ENCODE measurements at places on chromosomes 12 and 14.

GRCh38 chr12:13288937-13289652 is 92.6 kb downstream of the EMP1 start:
- no peak for DNase-seq

GRCh38 chr14:90676356-90676755 is 139.9 kb downstream of the TTC7B start:
- no peak for DNase-seq

DNA sequence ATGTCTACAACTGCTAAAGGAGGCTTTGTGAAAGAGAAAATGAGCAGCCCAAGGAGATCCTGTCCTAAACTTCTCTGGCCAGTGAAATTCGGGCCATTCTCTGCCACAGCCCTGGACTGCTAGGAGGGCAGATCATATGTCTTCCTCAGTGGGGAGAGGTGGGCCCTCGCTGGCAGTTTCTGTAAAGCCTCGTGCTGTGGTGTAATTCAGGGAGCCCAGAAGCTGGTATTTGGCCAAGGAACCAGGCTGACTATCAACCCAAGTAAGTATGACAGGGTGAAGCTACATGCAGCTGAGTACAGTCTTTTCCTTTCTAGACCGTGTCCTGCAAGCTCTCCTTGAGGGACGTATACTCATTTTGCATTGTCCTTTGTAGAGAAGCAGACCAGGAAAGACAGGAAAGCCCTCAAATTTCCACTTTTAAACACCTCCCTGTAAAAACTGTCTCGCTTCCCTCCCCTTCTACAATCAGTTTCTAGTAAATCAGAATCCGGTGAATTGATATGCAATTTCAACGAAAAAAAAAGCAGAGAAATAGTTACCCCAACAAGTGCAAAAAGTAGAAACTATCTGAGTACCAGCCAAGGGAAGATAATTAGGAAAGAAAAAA is 106.8 kb downstream of the DAD1 start:
- DNase-seq: no peak

- DNase-seq: no peak
These were observed 381.7 kb downstream of the DIO2 start for GRCh38 chr14:79829405-79830166.

DNA sequence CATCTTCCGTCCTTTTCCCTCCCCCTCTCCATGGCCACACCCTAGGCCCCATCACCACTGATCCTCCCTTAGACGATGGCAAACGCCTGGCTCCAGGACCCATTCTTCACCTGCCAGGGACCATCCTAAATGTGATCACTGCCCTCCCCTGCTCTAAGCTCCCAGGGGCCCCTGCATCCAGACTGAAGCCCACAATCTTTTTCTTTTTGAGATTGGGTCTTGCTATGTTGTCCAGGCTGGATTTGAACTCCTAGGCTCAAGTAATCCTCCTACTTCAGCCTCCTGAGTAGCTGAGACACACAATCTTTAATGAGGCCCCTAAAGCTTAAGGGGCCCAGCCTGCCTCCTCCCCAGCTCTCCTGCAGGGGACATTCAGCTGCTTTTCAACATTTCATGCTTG is 15.3 kb downstream of the RBM19 start:
- no peak for DNase-seq

- no peak for DNase-seq
These were observed 130.0 kb upstream of the BTG1 start for GRCh38 chr12:92275443-92276154.

DNA sequence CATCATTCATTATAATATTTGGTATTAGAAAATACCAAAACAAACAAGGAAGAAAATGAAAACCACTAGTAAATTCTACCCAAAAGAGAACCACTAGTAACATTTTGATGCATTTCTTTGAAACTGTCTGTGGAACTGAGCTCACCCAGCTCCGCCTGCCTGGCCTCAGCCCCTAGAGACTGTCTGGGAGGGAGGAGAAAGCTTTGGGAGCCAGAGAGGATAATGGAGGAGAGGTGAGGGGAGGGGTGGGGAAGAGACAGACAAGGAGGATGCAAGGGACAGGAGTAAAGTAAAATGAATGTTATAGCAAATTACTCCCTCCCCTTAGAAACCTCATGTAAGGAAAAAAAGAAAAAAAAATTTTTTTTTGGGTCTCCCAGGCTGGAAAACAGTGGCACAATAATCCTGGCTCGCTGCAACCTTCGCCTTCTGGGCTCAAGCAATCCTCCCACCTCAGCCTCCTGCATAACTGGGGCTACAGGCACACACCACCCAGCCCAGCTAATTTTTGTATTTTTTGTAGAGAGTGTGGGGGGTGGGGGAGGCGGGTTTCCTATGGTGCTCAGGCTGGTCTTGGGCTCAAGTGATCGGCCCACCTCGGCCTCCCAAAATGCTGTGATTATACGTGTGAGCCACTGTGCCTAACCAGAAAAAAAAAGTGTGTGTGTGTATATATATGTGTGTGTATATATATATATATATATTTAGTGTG is 3.2 kb upstream of the MMP19 start:
- DNase-seq: no peak

GRCh38 chr12:9588749-9589148 is 19.0 kb downstream of the KLRB1 start:
- no peak for DNase-seq

DNA sequence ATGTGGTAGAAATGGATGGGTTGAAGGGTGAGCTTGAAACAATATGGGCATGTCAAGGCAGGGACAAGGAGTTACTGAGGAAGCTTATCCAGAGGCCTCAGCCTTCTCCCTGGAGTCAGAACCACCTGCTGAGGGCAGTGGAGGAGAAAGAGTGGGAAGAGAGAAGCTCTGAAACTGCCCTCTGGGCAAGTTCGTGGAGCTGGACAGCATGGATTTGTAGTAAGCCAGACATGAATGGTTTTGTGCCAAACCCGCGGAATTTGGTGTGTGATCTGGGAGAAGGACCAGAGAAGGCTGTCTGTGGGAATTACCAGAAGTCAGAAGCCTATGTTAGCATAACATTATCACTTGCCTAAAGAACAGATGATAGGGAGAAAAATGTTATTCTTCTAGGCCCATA is 164.8 kb downstream of the SLC41A2 start:
- DNase-seq: no peak

All from left ventricle myocardium inferior (tissue), 1 donor.